ENCODE measurements at places on chromosomes 16 and 17.

GRCh38 chr17:81720267-81721071, 8.4 kb downstream of the SLC25A10 start:
- no peak overlapping the region for H3K27ac ChIP-seq
- H3K4me1 ChIP-seq, result no peaks in the 10 kb centered on the region
- no peak overlapping the region for H3K4me3 ChIP-seq
- H3K36me3 ChIP-seq, result peaks cover 14% of the 10 kb centered on the region
- H3K27me3 ChIP-seq, result peaks cover 12% of the 10 kb centered on the region

DNA sequence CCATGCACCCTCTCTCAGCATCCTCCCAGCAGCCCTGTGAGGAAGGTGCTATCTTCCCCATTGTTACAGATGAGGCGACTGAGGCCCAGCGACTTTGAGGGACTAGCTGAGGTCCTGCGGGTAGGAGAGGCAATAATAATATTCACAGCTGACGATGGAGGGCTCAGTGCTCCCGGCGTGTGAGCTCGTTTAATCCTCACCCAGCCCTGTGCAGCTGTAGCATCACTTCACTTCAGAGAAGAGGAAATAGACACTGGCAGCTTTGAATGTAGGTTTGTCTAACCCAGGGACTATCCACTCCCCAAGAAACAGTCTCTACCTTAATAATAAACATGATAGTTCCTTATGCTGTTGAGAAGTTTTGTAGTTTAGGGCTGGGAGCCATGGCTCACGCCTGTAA, 21.6 kb downstream of the LASP1 start:
- H3K4me3 ChIP-seq, result no peak overlapping the region
- no peaks in the 10 kb centered on the region for H3K27me3 ChIP-seq
- peaks cover 29% of the 10 kb centered on the region for H3K36me3 ChIP-seq
- H3K27ac ChIP-seq, result peak overlapping the region; percentile 79
- DNase-seq, result no peak

DNA sequence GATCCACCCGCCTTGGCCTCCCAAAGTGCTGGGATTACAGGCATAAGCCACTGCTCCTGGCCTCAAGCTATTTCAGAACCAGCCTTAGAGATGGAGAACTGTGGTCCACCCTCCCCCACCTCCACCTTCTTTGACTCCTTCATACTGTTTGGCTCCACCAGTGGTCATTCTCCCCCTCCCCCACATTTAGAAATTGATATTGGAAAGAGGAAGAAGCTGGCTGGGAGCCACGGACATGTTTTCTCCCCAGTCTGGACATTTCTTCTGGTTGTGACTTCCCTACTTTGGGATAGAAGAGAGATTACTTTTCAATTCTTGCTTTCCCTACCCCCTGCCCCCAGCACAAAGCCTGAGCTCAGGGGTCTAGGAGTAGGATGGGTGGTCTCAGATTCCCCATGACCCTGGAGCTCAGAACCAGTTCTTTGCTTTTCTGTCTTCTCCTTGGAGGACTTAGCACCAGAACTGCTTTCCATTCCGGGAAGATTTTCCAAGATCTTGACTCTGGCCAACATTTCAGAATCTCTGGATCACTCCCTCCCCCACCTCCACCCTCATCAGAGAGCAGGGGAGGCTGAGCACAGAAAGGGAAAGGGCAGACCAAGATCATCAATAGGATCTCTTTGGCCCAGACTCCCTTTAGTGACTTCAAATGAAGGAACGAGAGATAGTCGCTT, 16.3 kb downstream of the CAVIN1 start:
- H3K36me3 ChIP-seq, result no peaks in the 10 kb centered on the region
- peaks cover 18% of the 10 kb centered on the region for H3K4me1 ChIP-seq
- peak overlapping the region; percentile 69 for H3K27ac ChIP-seq
- H3K4me3 ChIP-seq, result no peak overlapping the region
- no peak for DNase-seq

DNA sequence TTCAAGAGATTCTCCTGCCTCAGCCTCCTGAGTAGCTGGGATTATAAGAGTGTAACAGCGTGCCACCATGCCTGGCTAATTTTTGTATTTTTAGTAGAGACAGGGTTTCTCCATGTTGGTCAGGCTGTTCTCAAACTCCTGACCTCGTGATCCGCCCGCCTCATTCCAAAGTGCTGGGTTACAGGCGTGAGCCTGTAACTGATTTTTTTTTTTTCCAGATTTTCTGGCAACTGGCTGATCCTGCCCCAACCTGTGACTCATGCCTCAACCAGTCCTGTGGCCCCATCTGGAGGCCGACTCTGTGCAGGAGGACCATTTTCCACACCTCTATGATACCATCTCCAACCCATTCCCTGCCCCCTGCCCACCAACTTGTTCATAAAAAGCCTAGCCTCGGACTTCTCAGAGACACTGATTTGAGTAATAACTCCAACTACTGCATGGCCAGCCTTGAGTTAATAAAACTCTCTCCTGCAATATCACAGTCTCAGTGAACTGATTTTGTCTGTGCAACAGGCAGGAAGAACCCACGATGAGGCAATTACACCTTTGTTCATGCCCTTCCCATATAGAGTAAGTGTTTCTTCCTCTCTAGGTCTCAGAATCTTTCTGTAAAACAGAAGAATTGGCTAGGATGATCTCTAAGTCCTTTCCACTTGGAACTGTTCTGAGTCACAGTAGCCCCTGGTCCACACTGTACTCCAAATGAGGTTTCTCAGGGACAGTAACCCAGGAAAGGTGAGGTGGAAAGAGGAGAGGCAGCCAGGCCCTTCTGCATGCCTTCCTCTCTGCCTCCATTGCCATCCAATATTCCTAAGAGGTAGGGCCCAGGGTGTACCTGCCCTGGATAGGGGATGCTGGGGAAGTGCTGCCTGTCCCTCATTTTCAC, 8.8 kb upstream of the CNOT1 start:
- no peaks in the 10 kb centered on the region for H3K4me1 ChIP-seq
- no peak overlapping the region for H3K27ac ChIP-seq
- H3K4me3 ChIP-seq, result no peak overlapping the region
- DNase-seq, result no peak

DNA sequence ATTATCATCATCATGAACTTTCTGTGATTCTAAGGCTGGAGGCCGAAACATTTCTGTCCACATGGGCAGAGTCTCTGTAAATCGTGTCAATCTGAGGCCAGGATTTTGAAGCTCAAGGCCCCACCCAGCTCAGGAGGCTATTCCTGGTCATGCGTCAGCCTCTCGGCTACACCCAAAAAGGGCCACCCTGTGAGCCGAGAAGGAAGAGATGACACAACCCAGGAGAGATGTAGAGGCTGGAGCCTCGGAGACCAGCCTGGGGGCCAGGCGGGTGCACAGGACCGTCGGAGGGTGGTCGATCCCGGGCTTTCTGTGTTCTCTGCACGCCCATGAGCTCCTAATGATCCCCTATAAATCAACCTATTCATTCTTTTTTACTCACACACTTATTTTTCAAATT, 1.1 kb upstream of the CACNG1 start:
- peaks cover 12% of the 10 kb centered on the region for H3K36me3 ChIP-seq
- H3K4me1 ChIP-seq, result no peaks in the 10 kb centered on the region
- H3K27ac ChIP-seq, result no peak overlapping the region
- no peak overlapping the region for H3K4me3 ChIP-seq
- no peak for DNase-seq

DNA sequence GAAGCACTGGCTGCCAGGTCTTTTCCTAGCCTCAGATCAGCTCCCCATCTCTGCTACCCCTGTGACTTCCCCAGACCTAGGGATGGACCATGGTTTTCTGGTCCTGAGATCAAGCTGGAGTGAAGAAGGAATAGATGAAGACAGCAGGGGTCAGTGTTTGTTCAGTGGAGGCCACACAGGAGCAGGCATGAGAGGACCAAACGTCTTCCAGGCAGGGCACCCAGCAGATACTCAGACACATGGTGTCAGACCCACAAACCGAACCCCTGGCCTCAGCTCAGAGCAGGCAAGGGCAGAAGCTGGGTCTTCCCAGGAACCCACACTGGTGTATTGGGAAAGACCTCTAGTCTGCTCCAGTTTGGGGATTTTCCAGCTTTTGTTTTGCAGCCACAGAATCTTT, 189.7 kb downstream of the IRX5 start:
- no peaks in the 10 kb centered on the region for H3K4me1 ChIP-seq
- H3K36me3 ChIP-seq, result no peaks in the 10 kb centered on the region
- no peak overlapping the region for H3K27ac ChIP-seq
- no peak overlapping the region for H3K4me3 ChIP-seq
- no peak for DNase-seq
- peaks cover 5% of the 10 kb centered on the region for H3K27me3 ChIP-seq

DNA sequence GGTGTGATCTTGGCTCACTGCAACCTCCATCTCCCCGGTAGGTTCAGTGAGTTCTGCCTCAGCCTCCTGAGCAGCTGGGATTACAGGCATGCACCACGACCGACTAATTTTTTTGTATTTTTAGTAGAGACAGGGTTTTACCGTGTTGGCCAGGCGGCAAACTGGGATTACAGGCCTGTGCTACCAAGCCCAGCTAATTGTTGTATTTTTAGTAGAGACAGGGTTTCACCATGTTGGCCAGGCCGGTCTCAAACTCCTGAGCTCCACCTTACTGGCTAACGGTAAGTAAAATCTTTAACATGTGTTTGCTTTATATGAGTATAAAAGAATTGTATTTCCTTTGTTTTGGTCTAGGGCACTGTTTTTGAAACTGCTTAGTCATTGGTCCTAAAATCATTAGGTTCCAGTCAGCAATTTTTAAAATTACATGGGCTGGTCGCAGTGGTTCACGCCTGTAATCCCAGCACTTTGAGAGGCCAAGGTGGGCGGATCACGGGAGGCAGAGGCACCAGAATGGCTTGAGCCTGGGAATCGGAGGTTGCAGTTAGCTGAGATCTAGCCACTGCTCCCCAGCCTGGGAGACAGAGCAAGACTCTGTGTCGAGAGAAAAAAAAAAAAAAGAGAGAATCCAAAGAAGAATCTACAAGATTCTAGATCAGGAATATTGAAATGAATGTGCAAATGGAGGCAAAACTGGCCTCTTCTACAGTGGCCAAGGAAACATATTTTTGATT, 3.6 kb downstream of the FLYWCH1 start:
- H3K27ac ChIP-seq, result peak overlapping the region; percentile 59
- H3K4me3 ChIP-seq, result no peak overlapping the region
- no peaks in the 10 kb centered on the region for H3K27me3 ChIP-seq
- DNase-seq, result no peak

DNA sequence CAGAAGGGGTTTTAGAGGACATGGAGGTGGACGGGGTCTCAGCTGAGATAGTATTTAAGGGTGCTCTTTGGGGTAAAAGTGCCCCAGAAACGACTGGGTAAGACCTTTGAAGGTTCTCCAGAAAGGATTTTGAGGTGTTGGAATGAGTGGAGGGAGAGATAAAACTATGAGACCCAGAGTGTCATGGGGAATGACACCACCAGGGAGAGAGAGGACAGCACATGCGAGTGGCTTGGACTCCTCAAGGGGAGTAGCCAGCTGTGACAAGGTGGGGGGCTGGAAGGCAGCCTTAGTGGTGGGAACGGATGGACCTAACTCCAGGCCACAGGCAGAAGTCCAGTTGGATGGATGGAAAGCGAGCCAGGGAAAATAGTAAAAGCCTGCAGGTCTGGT, 19.2 kb upstream of the PITPNM3 start:
- H3K27ac ChIP-seq, result peak overlapping the region; percentile 81
- no peak for DNase-seq
- no peaks in the 10 kb centered on the region for H3K27me3 ChIP-seq
- H3K4me3 ChIP-seq, result peak overlapping the region; percentile 61
- H3K4me1 ChIP-seq, result peaks cover 28% of the 10 kb centered on the region
- peaks cover 44% of the 10 kb centered on the region for H3K36me3 ChIP-seq

- no peak for DNase-seq
- H3K4me3 ChIP-seq, result no peak overlapping the region
- H3K27ac ChIP-seq, result no peak overlapping the region
- no peaks in the 10 kb centered on the region for H3K36me3 ChIP-seq
- no peaks in the 10 kb centered on the region for H3K4me1 ChIP-seq
- H3K27me3 ChIP-seq, result no peaks in the 10 kb centered on the region
Observed at GRCh38 chr16:54822492-54822891, 108.2 kb upstream of the IRX5 start.

DNA sequence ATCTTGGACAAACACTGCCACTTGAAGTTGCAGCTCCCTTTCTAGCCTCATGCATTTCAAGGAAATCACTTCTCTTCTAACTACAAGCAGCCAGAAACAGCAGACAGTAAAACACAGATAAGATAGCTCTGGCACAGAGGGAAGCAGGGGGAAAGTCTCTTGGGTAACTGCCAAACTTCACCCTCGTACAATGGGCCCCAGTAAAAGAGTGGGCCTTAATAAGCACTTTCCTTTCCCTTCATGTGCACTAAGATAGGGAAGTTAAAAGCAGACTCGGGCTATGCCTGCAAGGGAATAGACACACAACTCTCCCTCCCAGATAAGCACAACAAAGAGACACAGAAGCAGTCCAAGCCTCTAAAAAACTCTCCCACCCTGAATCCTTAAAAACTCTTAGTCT, 4.2 kb upstream of the KRTAP4-5 start:
- no peak for DNase-seq
- no peak overlapping the region for H3K4me3 ChIP-seq
- H3K36me3 ChIP-seq, result no peaks in the 10 kb centered on the region
- peaks cover 12% of the 10 kb centered on the region for H3K4me1 ChIP-seq
- no peak overlapping the region for H3K27ac ChIP-seq

- H3K4me1 ChIP-seq, result peaks cover 7% of the 10 kb centered on the region
- peak overlapping the region; percentile 9 for H3K27ac ChIP-seq
- no peak for DNase-seq
- H3K27me3 ChIP-seq, result no peaks in the 10 kb centered on the region
- no peak overlapping the region for H3K4me3 ChIP-seq
Observed at GRCh38 chr17:49779156-49779738, 9.2 kb upstream of the KAT7 start.

GRCh38 chr16:48123104-48123788, 32.5 kb downstream of the ABCC12 start:
- no peak overlapping the region for H3K4me3 ChIP-seq
- no peak for DNase-seq
- no peak overlapping the region for H3K27ac ChIP-seq
- H3K36me3 ChIP-seq, result no peaks in the 10 kb centered on the region

- H3K27ac ChIP-seq, result no peak overlapping the region
- H3K27me3 ChIP-seq, result no peaks in the 10 kb centered on the region
- no peak for DNase-seq
- H3K4me3 ChIP-seq, result no peak overlapping the region
- H3K4me1 ChIP-seq, result no peaks in the 10 kb centered on the region
Observed at GRCh38 chr17:55965051-55965450, 188.2 kb upstream of the ANKFN1 start.

GRCh38 chr17:44400226-44400847, 10.9 kb upstream of the ITGA2B start:
- H3K27ac ChIP-seq, result peak overlapping the region; percentile 4
- H3K27me3 ChIP-seq, result no peaks in the 10 kb centered on the region
- DNase-seq, result no peak
- peaks cover 33% of the 10 kb centered on the region for H3K4me1 ChIP-seq
- no peak overlapping the region for H3K4me3 ChIP-seq
